ENCODE measurements at places on chromosomes 5 and 9.

GRCh38 chr5:118578093-118578492 is 410.3 kb downstream of the DTWD2 start:
- no peak for DNase-seq

- DNase-seq: peak; percentile 26
Observed at GRCh38 chr9:32552172-32552872, at the start of the genes SMIM27 and TOPORS. TSS of gene SMIM27 (plus strand) at chr9:32552327. CDS start at chr9:32552435, 108 bp downstream. TSS of gene TOPORS (minus strand) at chr9:32552586. CDS start at chr9:32552436, 150 bp downstream.

DNA sequence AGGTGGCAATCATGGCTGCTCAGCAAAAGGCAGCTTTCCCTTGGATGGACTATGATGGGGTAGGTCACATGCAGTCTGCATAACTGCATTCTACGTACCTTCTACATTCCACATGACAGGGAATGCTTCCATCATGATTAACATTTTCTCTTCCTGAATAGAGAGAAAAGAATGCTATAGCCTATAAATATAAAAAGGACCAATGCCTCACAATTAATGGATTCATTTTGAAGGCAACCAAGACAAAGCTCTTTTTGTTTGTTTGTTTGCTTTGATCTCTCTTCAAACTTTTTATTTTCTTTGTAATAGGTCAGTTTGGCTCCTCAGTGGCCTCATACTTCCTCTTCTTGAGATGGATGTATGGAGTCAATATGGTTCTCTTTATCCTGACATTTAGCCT is 201.3 kb downstream of the ALDH1A1 start:
- DNase-seq: no peak

GRCh38 chr5:142551338-142552067 is 134.4 kb downstream of the FGF1 start:
- no peak for DNase-seq

DNA sequence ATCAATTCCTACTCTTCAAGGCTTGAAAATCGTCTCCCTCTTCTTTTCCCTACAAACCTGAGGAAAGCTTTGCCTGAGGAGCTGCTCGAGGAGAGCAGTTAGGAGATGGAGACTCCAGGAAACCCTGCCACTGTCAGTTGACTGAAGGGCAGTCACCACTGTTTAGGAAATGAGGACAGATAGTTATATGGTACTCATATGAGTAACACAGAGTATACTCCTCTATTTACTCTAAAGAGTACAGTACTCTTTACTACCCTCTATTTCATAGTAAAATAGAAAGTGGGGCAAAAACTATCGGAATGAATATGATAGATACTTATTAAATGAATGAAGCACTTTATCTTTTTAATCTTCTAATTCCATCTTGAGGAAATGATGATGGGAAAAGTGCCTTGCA is 115.8 kb downstream of the MAPKAP1 start:
- no peak for DNase-seq

DNA sequence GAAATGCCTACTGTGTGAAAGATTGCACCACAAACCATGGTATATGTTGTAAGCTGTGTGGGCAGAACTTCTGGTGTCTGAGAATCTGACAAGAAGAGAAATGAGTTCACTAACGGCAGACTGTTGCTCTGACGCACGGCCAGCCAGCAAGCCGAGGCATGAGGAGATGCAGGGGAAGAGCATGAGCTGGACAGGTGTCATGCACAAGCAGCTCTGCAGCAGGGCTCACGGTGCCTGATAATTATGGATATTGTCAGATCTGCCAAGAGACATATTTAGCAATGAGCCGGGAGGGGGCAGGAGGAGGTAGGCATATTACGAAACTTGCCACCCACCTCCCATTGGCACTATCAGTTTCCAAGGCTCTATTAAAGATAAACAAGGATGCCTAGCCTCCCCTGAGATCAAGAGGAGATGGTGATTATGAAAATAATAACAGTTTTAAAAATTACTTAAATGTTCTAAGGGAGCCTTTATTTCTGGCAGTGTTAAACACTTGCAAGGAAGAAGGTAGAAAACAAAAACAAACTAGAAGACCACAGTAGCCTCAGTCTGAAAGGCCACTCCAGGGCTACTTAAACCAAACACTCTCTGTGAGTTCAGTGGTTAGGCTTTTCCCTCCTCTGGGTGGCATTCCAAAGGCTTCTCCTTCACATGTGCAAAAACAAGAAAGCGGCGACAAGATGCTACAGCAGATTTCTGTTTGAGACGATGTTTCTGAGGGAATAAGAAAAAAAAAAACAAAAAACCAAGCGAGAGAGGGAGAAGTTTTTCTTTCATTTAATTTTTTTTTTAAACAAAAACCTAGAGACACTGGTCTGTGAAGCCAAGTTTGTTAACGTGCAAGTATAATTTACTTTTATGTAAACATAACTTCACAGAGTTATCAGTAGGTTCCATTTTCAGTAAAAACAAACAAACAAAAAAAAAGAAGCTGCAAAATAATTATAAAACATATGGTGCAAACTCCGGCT is 339.5 kb downstream of the BNC2 start:
- DNase-seq: no peak

DNA sequence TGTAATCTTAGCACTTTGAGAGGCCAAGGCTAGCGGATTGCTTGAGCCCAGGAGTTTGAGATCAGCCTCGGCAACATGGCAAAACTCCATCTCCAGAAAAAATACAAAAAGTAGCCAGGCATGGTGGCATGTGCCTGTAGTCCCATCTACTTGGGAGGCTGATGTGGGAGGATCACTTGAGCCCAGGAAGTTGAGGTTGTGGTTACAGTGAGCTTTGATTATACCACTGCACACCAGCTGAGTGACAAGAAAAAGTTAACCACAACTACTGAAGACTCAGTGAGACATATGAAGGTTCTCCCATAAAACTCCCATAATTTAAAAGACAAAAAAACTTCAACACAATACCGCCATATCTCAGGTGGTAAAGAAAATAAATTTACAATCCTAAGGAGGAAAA is 98.0 kb downstream of the NR6A1 start:
- DNase-seq: no peak

DNA sequence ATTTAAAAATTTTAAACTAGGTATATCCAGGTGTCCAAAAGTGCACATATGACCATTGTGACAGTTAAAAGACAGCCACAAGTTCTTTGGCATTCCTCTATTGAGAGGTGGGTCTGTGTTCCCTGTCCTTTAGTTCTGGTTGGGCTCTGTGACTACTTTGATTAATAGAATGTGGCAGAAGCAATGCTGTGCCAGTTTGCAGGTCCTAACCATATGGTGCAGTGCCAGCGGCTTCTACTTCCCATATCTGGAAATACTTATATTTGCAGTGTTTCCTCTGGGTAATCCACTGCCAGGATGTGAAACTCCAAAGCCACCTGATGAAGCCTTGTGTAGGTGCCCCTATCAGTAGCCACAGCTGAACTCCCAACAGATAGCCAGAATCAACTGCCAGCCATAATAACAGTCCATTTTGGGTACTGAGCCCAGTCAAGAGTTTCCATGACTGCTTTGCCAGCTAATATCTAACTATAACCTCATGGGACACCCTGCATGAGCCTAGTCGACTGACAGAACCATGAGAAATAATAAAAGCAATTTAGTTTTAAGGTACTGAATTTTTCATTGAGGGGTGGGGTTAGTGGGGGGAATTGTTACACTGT is 361.0 kb upstream of the SEMA6A start:
- no peak for DNase-seq

- no peak for DNase-seq
Observed at GRCh38 chr5:150993826-150994412, 26.5 kb upstream of the GPX3 start.

- DNase-seq: no peak
Observed at GRCh38 chr5:5666369-5666768, 243.9 kb downstream of the ICE1 start.

Data from AG04449 (cell line).